ENCODE measurements at places on chromosomes 11 and 22. TPM values are rescaled to one million over a fixed set of nuclear protein-coding genes. Genes with fewer than 3 reads are reported as not detected.

The KRTAP5-1 gene
- not detected for total RNA-seq

The BARX2 gene
- total RNA-seq: not detected

The MN1 gene
- 0.12 TPM for total RNA-seq

DNA sequence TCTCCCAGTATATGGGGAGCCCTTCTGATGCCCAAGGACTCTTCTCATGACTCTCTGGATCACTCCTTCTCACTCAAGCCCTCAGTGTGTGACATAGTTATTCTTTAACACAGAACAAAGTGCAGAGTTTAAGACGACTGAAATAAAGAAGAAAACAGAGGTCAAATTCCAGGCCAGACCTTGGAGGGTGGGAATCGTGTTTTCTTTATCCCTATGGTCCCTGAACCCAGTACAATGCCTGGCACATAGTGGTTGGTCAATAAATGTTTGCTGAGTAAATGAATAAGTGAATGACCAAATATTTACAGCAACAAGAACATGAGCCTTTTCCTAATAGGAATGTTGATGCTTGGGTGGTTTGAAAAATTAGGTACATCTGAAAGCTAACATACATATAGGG is 28.8 kb downstream of the VSTM5 start:
- H3K27ac ChIP-seq: no peak overlapping the region
- H3K27me3 ChIP-seq: no peaks in the 10 kb centered on the region

DNA sequence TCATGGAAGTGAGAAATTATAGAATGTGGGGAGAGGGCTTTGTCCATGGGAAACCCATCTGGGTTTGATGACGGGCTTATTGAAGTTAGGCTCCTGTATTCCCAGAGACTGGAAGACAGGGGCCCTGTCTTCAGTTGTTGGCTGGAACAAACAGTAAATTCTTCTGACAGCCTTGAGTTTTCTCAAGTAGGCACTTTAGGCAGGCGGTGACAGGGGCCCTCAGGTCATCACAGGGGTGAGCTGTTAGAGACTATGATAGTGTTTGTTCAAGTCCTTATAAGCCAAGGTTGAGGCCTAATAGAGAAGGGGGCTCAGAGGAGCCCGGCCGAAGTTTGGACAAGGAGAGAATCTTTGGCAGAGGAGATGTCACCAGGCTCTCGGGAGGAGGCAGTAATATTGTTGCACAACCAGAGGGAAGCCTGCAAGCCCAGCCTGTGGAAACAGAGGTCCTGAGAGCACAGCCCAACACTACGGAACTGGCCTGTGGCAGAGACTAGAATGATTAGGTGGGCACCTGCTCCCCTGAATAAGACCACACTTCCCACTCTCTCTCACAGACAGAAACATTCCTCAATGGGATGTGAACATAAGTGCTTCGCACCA is 20.2 kb upstream of the IL17RA start:
- H3K4me1 ChIP-seq: peaks cover 8% of the 10 kb centered on the region
- peaks cover under 1% of the 10 kb centered on the region for H3K27me3 ChIP-seq
- H3K36me3 ChIP-seq: no peaks in the 10 kb centered on the region
- H3K27ac ChIP-seq: no peak overlapping the region
- H3K4me3 ChIP-seq: no peak overlapping the region

DNA sequence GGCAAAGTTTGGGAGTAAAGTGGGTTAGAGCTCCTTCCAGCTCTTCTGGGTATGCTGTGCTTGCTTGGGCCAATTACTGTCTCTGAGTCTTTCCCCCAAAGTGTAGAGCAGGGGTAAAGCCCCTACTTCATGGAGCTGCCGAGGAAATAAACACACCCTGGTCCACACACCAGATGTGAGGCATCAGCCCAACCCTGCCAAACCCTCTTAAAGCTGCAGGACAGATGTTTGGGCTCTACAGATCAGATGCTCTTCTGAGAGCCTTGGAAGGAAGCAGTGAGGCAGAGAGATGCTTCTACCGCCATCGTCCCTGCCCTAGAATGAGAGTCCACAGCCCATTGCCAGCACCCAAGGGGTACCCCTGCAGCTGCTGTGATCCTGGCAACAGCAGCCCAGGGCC is 64.7 kb downstream of the ELFN2 start:
- no peak overlapping the region for H3K27ac ChIP-seq
- H3K4me3 ChIP-seq: no peak overlapping the region
- no peaks in the 10 kb centered on the region for H3K36me3 ChIP-seq
- H3K27me3 ChIP-seq: peaks cover 8% of the 10 kb centered on the region

DNA sequence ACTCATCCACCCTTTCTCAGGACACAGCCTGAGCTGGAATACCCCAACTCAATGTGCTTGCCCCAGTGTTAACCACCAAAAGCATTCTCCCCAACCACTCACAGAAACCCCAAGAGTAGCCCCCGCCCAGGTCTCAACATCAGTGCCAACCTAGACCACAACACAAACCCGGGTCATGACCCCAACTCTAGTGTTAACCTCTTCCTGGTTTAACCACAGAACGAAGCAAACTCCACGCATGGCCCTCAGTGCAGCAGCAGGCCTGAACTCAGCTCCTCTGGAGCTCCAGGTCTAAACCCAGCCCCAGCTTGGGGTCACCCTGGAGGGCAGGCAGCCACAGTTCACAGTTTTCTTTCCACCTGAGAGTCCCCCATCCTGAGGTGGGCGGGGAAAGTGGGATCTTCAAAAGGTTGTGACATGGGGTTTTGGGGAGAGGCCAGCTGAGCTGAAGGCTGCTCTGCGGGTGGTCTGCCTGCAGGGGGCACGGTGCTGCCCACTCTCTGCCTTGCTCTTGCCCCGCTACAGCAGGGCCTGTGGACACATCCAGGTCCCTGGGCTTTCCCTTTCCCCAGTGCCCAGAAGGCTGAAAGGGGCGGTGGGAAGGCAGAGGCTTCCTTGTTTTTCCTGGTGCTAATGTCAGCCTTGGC is 37.9 kb downstream of the NECTIN1 start:
- peak overlapping the region; percentile 1 for H3K27ac ChIP-seq
- H3K27me3 ChIP-seq: peaks cover 7% of the 10 kb centered on the region
- H3K4me1 ChIP-seq: peaks cover 17% of the 10 kb centered on the region

GRCh38 chr22:30947173-30947815 is 21.3 kb downstream of the MORC2 start:
- peaks cover 55% of the 10 kb centered on the region for H3K36me3 ChIP-seq
- H3K4me1 ChIP-seq: peaks cover 61% of the 10 kb centered on the region
- H3K27ac ChIP-seq: no peak overlapping the region
- H3K27me3 ChIP-seq: no peaks in the 10 kb centered on the region

DNA sequence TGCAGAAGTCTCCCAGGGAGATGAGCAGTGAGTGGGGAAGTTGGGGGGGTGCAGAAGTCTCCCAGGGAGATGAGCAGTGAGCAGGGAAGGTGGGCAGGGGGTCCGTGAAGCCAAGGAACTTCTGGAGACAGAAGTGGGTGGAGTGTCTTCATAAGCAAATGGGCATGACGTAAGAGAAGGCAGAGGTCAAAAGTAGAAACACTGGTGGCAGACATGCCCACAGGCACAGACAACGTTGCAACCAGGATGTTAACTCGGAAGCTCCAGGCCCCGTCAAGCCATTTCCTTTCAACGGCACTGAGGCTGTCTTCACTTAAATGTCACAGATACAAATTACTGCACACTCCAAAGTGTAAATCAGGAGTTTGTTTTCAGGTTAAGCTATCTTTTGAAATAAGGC is 186.1 kb downstream of the SHANK2 start:
- H3K4me3 ChIP-seq: no peak overlapping the region
- no peaks in the 10 kb centered on the region for H3K36me3 ChIP-seq
- no peaks in the 10 kb centered on the region for H3K4me1 ChIP-seq
- H3K27me3 ChIP-seq: peaks cover 2% of the 10 kb centered on the region

GRCh38 chr11:103450241-103450640 is 341.0 kb downstream of the DYNC2H1 start:
- no peak for DNase-seq
- H3K27me3 ChIP-seq: no peaks in the 10 kb centered on the region
- no peaks in the 10 kb centered on the region for H3K4me1 ChIP-seq
- no peaks in the 10 kb centered on the region for H3K36me3 ChIP-seq

GRCh38 chr22:28051787-28052356 is 132.8 kb upstream of the PITPNB start:
- DNase-seq: peak; percentile 30
- H3K27ac ChIP-seq: no peak overlapping the region
- no peaks in the 10 kb centered on the region for H3K36me3 ChIP-seq
- no peak overlapping the region for H3K4me3 ChIP-seq
- peaks cover 7% of the 10 kb centered on the region for H3K27me3 ChIP-seq

DNA sequence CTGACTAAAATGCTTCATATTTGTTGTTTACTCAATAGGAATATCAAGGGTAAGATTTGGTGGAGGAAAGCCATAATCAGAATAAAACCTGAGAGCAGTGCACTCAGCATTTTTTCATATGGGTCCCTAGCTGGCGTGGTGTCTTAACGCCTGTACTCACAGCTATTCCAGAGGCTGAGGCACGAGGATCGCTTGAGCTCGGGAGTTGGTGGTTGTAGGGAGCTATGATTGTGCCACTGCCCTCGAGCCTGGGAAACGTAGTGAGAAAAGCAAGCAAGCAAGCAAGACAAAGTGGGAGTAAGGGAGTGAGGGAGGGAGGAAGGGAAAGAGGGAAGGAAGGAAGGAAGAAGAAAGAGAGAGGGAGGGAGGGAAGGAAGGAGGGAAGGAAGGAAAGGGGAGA is 242.5 kb downstream of the OR4C45 start:
- H3K27me3 ChIP-seq: no peaks in the 10 kb centered on the region
- no peaks in the 10 kb centered on the region for H3K36me3 ChIP-seq
- no peaks in the 10 kb centered on the region for H3K4me1 ChIP-seq
- H3K4me3 ChIP-seq: no peak overlapping the region
- no peak overlapping the region for H3K27ac ChIP-seq

DNA sequence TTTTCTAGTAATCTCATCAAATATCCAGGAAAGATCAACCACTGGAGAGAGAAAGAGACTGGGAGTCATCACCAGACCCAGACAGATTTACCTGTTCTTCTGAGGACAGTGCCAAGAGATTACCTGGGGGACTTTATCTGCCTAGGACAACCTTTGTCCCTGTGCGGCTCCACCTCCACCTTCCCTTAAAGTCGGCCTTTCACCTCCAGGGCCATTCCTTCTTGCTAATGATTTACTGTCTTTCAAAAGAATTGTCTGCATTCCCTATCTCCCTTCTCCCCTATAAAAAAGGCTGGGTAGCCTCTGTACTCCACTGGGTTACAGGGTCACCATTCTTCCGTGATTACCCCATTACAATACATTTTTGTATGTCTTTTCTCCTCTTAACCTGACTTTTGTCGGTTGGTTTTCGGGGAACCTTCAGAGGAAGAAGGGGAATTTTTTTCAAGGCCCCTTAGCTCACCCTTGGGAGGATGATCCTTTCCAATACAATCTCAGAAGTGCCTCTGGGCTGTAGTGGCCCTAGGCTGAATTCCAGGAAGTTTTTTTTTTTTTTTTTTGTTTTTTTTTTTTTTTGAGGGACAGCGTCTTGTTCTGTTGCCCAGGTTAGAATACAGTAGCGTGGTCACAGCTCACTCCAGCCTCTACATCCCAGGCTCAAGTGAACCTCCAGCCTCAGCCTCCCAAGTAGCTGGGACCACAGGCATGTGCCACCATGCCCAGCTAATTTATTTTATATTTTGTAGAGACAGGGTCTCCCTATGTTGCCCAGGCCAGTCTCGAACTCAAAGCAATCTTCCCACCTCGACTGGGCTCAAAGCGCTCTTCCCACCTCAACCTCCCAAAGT is 1.5 kb upstream of the HMOX1 start:
- H3K27ac ChIP-seq: no peak overlapping the region
- DNase-seq: no peak
- peaks cover 35% of the 10 kb centered on the region for H3K27me3 ChIP-seq
- H3K4me1 ChIP-seq: peaks cover 22% of the 10 kb centered on the region
- no peaks in the 10 kb centered on the region for H3K36me3 ChIP-seq

DNA sequence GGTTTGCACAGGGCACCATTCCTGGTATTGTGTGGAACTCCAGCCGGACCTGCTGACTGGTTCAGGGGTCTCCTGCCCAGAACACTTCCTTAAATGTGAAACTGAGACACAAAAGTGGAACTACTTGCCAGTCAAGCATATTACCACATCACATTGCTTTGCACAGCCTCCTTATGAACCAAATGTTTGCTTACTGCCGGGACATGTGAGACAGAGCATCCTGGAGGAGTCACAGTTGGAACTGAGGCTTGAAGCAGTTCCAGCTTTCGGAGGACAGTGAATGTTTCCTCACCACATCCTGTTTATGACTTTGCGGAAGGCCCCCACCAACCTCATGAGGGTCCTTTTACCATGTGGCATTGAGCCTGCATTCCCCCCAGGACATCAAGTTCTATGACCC is 105.8 kb upstream of the ARHGAP42 start:
- no peak overlapping the region for H3K27ac ChIP-seq
- DNase-seq: no peak
- no peaks in the 10 kb centered on the region for H3K36me3 ChIP-seq
- H3K27me3 ChIP-seq: peaks cover 1% of the 10 kb centered on the region
- no peaks in the 10 kb centered on the region for H3K4me1 ChIP-seq
- H3K4me3 ChIP-seq: no peak overlapping the region

- no peak overlapping the region for H3K4me3 ChIP-seq
- no peaks in the 10 kb centered on the region for H3K36me3 ChIP-seq
- H3K27me3 ChIP-seq: no peaks in the 10 kb centered on the region
- no peak for DNase-seq
Observed at GRCh38 chr11:96940227-96940626, 550.4 kb downstream of the JRKL start.
